ENCODE measurements at places on chromosomes 4 and X.
A peak's percentile ranks its signal among the peaks of the same experiment; 100 is the strongest.

- DNase-seq = no peak
Measured at GRCh38 chr4:82885410-82885809, 5.5 kb downstream of the SEC31A start.

DNA sequence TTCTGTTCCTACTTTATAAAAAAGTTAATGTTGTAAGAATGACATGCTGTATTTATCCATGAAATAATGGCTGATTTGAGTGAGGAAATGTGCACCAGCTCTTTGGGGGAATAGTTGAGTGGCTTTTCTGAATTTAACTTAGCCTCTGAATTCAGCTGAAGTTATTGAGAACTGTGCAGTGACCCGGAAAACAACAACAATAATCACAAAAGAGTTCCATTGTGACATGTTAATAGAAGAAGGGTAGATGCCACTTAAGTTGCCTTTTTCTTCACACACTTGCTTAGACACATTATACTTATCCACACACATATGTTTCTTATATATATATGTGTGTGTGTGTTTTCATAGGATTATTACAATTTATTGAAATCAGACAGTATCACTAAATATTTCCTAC, 301.2 kb downstream of the BMPR1B start:
- no peak for DNase-seq

- no peak for DNase-seq
Measured at GRCh38 chr4:182276210-182277109, 33.3 kb downstream of the TENM3 start.

GRCh38 chrX:100408713-100409609, 1.1 kb downstream of the PCDH19 start:
- DNase-seq = no peak

- no peak for DNase-seq
Measured at GRCh38 chrX:31483336-31483735, 411.5 kb upstream of the FTHL17 start.

DNA sequence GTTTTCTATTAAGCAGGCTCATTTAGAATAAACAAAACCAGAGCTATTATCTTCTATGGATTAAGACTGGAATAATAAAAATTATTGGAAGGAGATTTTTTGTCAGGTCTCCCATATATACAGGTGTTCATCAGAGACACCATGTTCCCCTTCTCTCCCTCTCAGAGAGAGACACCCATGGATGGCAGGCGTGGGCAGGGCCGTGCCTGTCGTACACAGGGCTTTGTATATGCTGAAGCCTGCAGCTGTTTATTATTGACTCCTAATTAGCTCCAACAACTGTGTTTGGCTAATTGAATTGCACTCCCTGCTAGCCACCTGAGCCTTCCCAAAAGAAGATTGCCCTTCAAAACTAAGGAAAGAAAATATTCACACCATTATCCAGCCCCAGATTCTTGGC, 81.6 kb downstream of the GK start:
- DNase-seq = no peak

DNA sequence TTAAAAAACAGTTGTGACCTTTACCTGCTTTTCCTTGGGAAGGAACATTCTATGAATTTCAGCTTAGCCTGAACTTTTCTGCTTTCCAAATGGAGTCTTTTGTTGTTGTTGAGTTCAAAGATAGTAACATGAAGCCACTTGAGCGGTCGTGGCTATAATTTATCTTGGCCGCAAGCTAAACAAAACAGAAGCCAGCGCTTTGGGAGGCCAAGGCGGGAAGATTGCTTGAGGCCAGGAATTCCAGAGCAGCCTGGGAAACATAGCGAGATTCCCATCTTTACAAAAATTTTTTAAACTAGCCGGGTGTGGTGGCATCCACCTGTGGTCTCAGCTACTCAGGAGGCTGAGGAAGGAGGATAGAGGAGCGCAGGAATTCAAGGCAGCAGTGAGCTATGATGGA, 29.9 kb downstream of the TKTL1 start:
- DNase-seq = no peak

GRCh38 chr4:144674711-144675110, 28.8 kb downstream of the HHIP start:
- DNase-seq = no peak

DNA sequence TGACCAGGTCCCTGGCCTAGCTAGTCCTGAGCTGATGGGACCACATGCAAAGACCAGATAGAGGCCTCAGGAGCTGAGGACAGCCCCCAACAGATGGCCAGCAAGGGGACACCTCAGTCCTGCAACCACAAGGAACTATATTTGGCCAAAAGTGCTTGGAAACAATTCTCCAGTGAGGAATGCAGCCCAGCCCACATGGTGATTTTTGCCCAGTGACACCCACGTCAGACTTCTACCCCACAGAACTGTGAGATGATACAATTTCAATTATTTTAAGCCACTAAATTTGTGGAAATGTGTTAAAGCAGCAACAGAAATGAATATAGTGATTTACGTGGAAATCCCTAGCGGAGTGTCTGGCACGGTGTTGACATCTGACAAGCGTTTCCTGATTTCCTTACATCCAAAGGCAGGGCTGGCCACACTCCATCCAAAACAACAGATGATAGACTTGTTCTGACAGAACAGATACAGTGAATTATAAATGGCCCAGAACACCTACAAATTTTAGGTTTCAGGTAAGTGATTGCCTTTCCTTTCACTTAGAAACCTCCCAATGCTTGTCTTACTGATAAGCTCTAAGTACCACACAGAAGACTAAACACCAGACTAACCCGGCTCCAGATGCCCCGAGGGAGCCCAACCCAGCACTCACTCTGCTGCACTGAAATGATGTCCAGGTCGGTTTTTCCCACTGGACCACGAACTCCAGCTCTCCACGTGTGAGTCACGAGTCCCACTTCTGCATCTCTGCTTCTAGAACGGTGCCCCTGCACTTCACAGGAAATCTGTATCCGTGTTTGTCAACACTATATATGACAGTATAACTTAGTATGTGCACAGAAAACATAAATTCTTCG, 5.8 kb downstream of the AFAP1 start:
- DNase-seq = no peak

DNA sequence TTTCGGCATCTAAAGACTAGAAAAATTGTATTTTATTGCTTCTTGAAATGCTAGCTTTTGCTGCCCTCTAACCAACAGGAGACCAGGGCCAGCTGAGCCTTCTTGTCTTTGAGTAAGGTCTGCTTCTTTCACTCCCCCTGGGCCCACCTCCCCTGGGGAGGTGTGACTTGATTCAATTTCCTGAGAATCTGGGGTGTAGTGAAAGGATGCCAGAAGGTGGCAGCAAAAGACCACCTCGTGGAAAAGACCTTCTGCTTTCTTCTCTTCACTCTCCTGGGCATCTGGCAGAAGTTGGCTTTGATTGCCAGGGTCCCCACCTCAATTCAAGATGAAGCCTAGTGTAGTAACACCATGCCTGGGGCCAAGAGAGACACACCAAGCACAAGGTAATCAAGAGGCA, 96.5 kb upstream of the MAOA start:
- DNase-seq = no peak

GRCh38 chr4:168979338-168979737, 30.7 kb downstream of the CBR4 start:
- no peak for DNase-seq

GRCh38 chr4:40121515-40121914, 64.9 kb downstream of the N4BP2 start:
- DNase-seq = no peak

DNA sequence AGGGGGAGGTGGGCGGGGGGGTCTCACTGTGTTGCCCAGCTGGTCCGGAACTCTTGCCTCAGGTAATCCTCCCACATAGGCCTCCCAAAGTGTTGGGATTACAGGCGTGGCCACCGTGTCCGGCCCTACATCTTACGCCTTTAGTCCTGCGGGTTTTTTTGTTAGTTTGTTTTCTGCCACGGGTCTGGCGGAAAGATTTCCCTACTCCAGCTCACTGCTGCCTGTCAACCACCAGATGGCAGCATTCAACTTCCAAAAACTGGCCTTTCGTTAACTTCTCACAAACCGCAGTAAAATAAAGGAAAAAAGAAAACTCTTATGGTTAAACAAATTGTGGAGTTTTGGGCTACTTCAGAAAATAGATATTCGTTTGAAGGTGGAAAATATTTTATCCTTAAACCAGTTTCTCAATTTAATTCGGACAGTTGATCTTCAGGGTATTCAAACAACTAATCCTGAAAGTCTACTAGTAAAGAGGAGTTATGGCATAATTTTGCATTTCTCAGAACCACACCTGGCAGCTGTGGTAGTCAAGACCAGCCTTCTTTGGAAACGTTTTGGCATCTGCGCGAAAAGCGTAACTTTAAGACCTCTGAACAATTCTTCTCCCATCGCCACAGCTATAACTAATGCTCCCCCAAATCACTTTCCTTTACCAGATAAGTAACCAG, 41.1 kb downstream of the LUZP4 start:
- DNase-seq = no peak

DNA sequence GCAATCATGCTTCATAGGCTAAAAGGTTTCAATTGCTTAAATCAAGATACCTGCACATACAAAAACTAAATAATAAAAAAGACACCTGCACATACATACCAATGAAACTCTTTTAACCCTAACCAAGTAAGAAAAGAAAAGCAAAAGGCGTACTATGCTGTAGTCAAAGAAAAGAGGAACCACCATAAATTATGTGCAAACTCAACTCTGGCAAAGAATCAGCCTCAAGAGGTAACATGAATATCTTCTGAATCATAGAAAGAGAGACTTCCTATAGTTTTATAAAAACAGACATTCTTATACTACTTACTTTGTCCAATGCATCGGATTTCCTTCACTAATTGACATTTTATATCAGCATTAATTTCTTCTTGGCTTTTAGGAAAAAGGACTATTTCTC, 29.3 kb downstream of the MMGT1 start:
- DNase-seq = no peak

DNA sequence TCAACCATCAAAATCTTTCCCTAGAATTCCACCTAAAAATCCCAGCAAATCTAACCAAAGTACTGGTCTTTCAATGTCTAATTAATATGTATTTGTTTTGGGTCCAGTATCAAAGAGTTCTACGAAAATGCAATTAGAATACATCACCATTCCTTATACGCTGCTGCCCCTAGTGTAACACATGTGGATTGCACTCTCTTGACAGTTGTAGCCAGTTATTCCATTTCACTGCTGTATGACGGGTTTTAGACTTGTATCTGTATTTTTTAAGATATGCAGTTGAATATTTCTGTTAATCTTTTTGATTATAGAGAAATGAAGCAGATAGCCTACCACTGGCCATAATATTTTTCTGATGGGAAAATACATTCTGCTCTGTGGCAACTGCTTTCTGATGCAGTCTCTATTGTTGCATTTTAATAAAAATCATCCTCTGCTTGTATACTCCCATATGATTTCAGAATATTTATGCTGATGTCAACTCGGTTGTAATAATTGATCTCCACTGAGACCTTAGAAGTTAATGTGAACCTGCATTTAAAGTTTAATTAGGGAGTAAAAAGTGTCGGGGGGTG, 17.1 kb upstream of the PAGE2B start:
- DNase-seq = no peak

GRCh38 chr4:184805462-184806228, 20.1 kb downstream of the ACSL1 start:
- DNase-seq = no peak

DNA sequence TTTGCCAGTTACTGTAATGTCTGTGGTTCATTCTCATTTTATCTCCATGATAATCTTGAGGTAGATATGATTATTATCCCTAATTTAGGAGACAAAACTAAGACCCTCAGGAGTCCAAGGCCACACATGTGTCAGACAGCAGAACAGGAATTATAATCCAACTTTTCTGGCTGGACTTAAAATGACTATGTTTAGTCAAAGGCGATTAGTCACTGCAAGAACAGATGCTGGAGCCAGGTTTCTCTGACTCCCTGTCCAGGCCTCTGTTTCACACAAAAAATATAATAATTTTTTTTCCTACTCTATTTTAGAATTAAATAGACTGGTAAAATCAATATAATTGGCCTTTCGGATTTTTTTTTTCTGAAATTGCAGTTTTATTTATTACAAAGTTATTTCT, 56.7 kb upstream of the TMEM131L start:
- no peak for DNase-seq

DNA sequence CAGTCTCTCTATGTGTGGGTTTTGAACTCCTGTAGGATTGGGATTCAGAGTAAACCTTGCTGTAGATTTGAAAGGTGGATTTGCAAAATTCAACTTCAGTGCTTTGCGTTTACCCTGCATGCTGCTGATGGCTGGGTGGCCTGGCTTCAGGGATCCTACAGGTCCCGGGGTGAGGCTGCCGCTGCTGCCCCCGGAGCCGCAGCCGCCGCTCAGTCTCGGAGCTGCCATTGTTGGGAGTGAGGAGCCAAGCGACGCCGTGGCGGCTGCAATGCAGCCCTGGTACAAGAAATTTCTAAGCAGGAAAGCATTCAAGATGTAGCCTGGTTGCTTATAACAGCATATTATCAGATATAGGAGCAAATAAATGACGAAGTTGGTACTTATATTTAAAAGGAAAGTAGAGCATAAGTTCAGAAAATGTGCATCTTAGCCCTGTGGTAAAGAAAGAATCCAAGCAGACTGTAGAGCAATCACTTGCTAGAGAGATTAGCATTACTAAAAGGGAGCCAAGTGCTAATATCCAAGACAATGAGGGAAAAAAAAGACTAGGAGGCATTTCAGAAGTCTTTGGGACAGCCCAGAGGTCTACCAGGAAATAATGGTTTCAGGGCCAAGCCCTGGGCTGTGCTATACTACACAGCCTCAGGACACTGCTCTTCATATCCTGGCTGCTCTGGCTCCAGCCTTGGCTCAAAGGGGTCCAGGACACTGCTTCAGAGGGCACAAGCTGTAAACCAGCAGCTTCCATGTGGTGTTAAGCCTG, 36.9 kb upstream of the CHIC1 start:
- DNase-seq = no peak

- no peak for DNase-seq
Measured at GRCh38 chr4:116217781-116218180, 867.6 kb downstream of the TRAM1L1 start.

DNA sequence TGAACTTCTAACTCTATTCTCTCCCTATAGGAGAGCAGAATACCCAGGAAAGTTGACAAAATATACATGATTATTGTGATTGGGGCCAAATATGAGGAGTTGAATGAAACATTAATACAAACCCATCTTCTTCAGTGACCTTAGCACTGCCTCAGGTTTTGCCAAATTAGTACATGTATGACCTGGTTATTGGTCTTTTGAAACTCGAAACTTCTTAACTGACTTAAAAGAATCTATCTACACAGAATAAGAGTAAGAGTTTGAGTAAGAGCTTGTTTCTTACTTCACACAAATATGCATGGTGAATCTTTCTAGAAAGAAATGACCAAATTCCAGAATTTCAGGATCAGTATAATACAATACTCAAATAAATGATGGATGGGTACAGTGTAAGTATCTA, 213.0 kb upstream of the GK2 start:
- DNase-seq = no peak

- no peak for DNase-seq
Measured at GRCh38 chr4:79042079-79042674, 102.9 kb upstream of the PAQR3 start.

- DNase-seq = no peak
Measured at GRCh38 chr4:158202481-158202880, 7.8 kb upstream of the TMEM144 start.

- DNase-seq = no peak
Measured at GRCh38 chr4:140466146-140466545, 31.9 kb downstream of the MGAT4D start.

- DNase-seq = peak; percentile 4
Measured at GRCh38 chr4:162229670-162230069, 65.9 kb upstream of the FSTL5 start.

GRCh38 chr4:25756503-25756902, 100.9 kb downstream of the SLC34A2 start:
- DNase-seq = no peak
